ENCODE measurements at places on chromosomes 13 and 19. TPM values are rescaled to one million over a fixed set of nuclear protein-coding genes. Genes with fewer than 3 reads are reported as not detected.

Gene CLEC17A
- total RNA-seq = not detected

Gene ZNF880
- not detected for total RNA-seq

Gene ZNF135
- not detected for total RNA-seq

Gene ZSCAN1
- not detected for total RNA-seq

Gene ZNF132
- not detected for total RNA-seq

Gene KLK3
- total RNA-seq = not detected

Gene LILRA2
- total RNA-seq = not detected

Gene RRAS
- total RNA-seq = 55.9 TPM

Gene SIGLEC7
- not detected for total RNA-seq

Gene C19orf67
- not detected for total RNA-seq

Gene ARMC6
- total RNA-seq = 34.7 TPM

Gene GNA15
- total RNA-seq = 1.5 TPM

Gene LIM2
- total RNA-seq = not detected

Gene TINCR
- 6.1 TPM for total RNA-seq

Gene ALKBH7
- total RNA-seq = 57.1 TPM

Gene KLK15
- not detected for total RNA-seq

Gene ZNF534
- not detected for total RNA-seq
